ENCODE measurements at places on chromosomes 12 and 14.

DNA sequence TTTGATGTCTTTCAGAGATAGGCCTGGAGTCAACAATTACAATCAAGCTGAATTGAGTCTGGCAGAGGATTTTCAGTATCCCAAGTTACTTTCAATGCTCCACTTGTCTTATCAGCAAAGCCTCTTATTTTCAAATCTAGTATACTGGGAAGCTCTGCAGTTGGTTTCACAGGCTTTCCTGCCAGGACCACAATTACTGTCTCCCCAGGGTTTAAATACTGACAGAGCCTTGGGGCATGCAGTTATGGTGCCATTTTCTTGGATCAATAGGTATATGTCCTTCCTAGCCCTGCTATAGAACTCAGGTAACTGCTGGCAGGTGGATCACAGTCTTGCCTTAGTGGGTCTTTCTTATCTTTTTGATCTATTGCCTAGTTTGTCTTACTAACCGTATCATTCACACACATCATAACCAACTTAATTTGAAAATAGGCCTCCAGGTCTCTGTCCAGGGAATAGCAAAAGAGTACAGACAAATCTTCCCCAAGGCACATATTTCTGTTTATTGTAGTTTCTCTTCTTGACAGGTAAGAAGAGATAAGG lies 22.4 kb upstream of the RNU6-8 start:
- DNase-seq = no peak

- no peak for DNase-seq
Observed at GRCh38 chr12:29901585-29901984, 117.8 kb upstream of the TMTC1 start.

GRCh38 chr12:41777064-41777790 lies 367.4 kb downstream of the GXYLT1 start:
- no peak for DNase-seq

DNA sequence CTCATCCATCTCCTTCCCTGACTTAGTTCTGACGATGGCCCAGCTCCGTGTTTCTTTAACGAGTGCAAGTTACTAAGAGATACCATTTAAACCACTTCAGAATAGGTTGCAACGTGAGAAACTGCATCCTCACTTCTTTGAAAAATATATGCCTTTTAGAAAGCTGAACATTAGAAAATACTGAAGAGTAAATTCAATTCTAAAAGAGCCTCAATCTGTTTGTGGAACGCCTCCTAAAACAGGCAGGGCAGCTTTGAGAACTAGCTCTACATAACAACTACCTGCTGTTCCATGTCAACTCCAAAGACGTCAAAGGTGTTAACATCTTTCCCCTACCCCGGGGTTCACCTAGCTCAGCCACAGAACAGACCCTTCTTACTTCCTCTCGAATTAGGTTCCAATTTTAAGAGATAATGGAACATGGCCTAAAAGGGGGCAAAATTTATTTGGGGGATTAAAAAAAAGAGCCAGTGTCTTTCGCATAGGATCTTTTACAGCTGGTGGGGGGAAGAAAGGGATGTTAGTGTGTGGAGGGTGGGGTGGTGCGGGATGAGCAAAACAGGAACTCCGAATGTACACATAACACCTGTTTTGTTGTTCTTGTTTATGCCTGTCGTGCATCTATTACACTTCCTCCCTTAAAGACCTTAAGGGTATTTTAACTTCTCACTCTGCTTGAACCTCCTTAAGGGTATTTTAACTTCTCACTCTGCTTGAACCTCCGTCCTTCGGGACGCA lies 3.3 kb downstream of the BHLHE41 start:
- DNase-seq = no peak

GRCh38 chr12:114030451-114030850 lies 64.3 kb upstream of the RBM19 start:
- DNase-seq = no peak

DNA sequence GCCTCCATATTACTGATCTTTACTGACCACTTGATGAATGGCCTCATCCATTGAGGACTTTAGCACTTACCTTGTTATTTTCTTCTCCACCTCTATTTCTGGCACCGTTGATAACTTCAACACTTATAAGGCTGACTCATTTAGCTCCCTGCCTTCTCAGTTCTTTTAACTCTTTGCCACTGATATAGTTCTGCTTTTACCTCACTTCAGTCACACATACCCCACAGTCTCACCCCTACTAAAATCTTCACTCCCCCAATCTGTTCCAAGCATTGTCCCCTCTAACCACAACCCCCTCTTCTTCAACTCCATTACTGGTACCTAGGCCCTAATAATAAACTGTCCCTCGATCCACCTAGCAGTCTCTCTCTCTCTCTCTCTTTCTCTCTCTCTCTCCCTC lies 141.0 kb downstream of the PAH start:
- no peak for DNase-seq

All from stimulated activated CD4-positive, alpha-beta T cell treated with anti-CD3 and anti-CD28 coated beads, Interleukin-12 subunit alpha, Interleukin-12 subunit beta, amount 100 ng/mL, for 24 hours (primary cell).